ENCODE measurements at places on chromosomes 7 and 10.

GRCh38 chr7:46006723-46007122 is 85.7 kb upstream of the IGFBP3 start:
- no peak for DNase-seq

GRCh38 chr10:110977662-110978061 is 58.3 kb downstream of the SHOC2 start:
- DNase-seq: no peak

DNA sequence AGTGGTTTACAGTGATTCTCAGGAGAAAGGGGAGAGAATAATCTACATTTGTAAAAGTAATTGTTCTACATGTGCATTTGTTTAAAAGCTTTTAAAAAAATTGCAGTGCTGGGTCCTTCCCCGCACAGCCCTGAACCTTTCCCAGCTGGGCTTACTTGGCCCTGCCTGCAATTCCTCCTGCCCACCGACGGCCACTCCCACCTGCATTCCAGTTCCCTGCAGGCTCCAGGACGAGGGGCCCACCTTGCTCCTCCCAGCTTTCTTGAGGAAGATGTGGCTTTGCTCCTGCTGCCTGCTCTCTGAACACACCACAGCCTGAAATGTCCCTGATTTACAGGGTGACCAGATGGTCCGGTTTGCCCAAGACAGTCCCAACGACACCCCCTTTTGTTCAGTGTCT is 222.7 kb downstream of the PRPF18 start:
- DNase-seq: no peak

- DNase-seq: peak; percentile 26
Measured at GRCh38 chr10:78959217-78959923, 109.4 kb upstream of the ZMIZ1 start.

- DNase-seq: no peak
Measured at GRCh38 chr7:107075863-107076574, 31.5 kb downstream of the PRKAR2B start.

- DNase-seq: no peak
Measured at GRCh38 chr7:13851736-13852135, 137.7 kb downstream of the ETV1 start.

- no peak for DNase-seq
Measured at GRCh38 chr10:132547421-132547861, 9.9 kb downstream of the INPP5A start.

- DNase-seq: no peak
Measured at GRCh38 chr10:43863270-43863669, 214.6 kb upstream of the ZNF32 start.

DNA sequence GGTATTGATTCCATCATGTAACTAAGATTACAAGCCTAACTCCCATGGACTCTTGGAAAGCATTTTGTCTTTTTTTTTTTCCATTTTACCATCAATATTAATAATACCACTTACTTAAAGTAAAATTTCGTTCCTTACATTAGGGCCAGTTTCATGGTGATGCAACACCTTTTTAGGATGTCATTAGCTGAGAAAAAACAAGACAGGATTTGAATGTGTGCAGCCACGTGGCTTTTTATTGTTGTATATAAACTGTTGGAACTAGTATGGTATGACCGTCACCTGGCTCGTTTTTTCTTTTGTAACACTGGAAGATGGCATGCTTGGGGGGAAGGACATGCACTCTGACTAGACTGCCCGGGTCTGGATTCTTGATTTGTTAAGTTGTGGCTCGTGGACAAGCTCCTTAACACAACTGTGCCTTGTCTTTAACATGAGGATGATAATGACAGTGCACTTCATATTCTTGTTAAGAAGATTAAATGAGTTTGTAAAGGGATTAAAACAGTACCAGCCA is 42.1 kb downstream of the ARHGAP21 start:
- DNase-seq: no peak

DNA sequence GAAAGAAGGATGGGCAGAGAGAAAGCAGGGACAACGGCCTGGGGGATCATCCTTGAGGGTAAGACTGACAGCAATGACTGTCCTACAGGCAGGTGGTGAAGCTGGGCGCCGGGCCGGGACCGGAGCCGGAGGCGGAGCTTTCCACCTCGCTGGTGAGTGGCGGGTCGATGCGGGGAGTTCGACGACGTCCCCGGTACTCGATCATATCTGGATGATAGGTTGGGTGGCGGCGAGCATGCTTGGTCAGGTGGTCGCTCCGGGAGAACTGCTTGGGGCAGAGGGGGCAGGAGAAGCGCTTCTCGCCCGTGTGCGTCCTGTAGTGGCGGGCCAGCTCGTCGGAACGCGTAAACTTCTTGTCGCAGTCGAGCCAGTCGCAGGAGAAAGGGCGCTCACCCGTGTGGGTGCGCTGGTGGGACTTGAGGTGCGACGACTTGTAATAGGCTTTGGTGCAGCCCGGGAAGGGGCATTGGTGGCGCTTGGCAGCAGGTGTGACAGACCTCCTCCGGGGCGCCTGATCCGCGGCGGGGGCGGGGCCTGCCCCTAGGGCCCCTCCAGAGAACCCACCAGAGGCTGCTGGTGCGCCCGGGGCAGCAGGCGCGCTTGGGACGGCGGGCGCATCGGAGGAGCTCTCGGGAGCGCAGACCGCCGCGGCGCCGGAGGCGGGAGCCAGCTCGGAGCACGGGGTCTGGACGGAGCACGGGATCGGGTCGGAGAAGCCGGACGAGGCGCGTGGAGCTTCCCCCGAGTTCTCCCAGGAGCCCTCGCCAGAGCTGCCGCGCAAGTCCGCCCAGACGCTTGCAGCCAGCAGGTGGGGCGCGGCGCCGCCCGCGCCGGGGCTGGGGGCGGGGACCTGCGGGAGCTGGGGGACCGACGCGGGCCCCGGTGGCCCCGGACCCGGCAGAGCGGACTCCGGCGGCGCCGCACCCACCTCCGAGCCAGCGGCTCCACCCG is 752 bp downstream of the KLF14 start:
- DNase-seq: peak; percentile 29

- DNase-seq: no peak
Measured at GRCh38 chr7:48426966-48427555, 255.8 kb downstream of the ABCA13 start.

DNA sequence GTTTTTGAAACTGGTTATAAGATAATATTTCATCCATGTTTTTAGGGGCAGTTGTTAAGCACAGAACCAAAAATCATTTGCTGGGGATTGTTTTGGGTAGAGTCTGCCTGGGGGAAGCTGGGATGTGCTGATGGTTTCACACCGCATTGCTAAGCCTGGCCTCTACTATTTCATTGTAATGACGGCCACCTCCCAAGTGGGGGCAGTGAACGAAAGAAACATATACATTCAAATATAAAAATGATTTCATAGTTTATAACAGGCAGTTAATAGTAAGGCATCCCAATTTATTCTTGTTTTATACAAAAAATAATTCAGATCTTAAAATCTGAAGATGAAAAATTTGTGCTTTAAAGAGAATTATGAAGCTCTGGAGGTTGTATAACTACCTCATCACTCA is 750.8 kb downstream of the REEP3 start:
- DNase-seq: no peak

DNA sequence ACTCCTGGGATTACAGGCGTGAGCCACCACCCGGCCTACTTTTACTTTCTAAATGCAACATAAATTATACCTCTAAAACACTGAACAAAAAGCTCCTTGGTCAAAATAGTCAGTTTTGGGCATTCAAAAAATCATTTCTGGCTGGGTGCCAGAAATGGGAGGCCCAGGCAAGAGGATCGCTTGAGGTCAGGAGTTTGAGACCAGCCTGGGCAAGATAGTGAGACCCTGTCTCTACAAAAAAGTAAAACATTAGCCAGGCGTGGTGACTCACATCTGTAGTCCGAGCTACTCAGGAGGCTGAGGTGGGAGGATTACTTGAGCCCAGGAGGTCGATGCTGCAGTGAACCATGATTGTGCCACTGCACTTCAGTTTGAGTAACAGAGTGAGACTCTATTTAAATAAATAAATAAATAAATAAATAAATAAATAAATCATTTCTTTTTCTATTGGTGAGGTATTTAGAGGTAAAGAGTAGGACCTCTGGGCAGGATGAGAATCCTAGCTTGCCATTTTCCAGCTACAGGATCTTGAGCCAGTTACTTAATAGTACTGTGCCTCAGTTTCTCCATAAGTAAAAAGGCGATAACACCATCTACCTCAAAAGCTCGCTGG is 87.6 kb downstream of the SKIDA1 start:
- DNase-seq: no peak

- DNase-seq: no peak
Measured at GRCh38 chr7:20797462-20798080, 10.9 kb upstream of the SP8 start.

GRCh38 chr10:72081772-72082590 is 6.4 kb downstream of the SPOCK2 start:
- DNase-seq: no peak

GRCh38 chr10:75877877-75878276 is 446.5 kb downstream of the LRMDA start:
- DNase-seq: no peak

GRCh38 chr10:80172896-80173295 is 32.4 kb downstream of the ANXA11 start:
- peak; percentile 25 for DNase-seq

DNA sequence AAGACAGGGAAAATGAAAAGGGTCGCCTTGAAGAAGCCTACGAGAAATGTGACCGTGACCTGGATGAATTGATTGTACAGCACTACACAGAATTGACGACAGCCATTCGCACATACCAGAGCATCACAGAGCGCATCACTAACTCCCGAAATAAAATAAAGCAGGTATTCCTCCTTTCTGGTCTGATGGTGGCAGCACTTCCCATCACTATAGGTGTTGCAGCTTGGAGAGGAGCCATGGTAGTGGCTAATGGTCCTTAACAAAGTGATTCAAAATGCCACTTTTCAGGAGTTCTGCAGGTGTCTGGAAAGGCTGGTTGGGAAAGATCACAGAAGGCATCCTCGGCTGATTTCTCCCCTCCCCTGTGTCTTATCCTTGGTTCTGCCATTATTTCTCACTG is 22.1 kb downstream of the EXOC4 start:
- no peak for DNase-seq

DNA sequence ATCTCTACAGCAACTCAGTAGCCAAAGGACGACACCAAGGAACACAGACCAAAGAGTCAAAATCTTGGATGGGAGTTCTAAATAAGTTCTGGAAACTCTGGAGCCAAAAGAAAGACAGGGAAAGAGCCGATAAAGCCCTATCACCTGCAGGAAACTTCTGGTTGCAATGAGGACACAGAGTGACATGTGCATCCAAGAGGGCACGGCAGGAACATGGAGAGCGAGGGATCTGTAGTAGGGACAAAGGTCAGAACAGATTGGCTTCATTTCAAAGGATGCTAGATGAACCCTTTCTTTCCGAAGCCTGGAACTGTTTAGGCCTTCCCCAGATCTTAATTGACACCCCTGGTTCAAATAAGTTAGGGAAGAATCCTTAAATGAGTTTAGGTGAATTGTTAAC is 39.5 kb downstream of the CACNA2D1 start:
- DNase-seq: no peak

DNA sequence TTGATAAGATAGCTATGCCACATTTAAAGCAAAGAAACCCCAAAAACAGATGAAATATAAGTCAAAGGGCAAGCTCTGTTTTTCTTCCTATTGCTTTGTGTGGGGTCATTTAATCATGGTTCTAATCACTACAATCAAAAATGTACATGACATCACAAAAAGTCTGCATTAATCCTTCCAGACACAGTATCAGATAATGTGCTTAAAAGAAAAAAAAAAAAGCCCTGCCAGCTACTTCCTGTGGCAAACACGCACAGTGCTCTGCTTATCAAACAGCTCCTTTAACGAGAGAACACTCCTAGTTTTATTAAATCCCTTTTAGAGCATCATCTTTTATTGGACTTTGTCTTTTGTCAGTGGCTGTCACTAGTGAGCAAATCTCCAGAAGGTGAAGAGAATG is 1005.8 kb downstream of the GATA3 start:
- DNase-seq: no peak

GRCh38 chr7:64875258-64875657 is 27.8 kb upstream of the ZNF273 start:
- DNase-seq: no peak

DNA sequence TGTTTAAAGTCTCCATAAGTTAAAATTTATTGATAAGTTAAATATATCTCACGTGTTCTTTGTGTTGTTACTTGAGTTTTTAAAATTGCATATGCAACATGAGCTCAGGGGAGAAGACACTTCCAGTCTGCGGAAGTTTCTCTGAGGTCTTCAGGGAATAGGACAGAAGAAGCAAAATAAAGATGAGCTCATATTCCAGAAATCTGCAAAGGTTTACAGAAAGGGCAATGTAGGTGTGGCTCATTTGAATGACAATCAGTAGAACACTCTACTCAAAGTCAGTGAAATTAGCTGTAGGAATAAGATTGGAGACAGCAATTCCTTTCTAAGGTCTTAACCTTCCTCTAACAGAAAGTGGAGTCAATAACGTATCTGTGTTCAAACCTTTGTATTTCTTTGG is 53.7 kb downstream of the CACNA2D1 start:
- no peak for DNase-seq

DNA sequence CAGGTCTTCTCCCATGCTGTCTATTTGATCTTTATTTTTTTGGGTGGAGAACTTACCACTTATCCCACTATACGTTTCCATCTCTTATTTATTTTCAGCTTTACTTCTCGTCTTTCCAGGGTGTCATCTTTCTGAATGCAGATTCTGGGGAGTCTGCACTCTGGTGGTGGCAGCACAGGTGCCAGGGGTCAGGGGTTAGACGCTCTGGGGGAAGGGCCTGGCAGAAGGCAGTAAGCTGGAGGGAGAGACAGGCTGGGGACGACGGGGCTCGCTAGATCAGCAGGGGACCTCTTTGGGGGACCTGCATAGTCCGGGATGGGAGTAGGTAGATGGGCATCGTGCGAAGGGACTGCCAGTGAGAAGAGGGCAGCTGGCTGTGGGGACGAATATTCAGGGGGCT is 22.3 kb downstream of the CHST12 start:
- DNase-seq: no peak

DNA sequence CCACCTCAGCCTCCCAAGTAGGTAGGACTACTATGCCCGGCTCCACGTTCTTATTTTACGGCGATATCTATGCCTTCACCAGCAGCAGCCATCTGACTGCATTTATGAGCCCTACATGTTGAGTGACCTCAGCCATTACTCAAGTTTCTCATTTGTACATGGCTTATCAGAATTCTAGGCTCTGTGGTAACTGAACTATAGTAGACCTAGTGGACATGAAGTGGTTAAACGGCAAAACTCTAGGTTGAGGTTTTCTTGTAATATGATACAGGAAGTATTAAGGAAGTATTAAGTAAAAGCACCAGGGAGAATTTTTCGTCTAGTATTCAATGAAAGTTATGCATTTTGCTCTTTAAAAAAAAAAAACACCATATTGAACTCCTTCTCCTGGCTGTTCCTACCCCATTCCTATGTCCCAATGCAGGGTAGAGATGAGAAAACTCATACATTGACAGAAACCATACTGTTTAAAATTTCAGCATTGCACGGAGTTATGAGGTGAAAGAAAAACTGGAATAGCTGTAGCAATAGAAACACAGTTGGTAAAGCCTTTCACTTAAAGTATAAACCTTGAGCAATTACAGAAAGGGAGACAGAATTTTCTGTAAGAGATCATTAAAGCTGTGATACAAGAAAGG is 39.8 kb upstream of the EPC1 start:
- DNase-seq: no peak

- DNase-seq: no peak
Measured at GRCh38 chr7:139358541-139359365, 941 bp upstream of the LUC7L2 start.

- no peak for DNase-seq
Measured at GRCh38 chr10:11116361-11116760, 98.7 kb downstream of the CELF2 start.

GRCh38 chr7:19404912-19405329 is 259.7 kb upstream of the FERD3L start:
- no peak for DNase-seq

- no peak for DNase-seq
Measured at GRCh38 chr10:65497837-65498236, 1428.0 kb upstream of the LRRTM3 start.

GRCh38 chr10:23310404-23310803 is 34.2 kb downstream of the C10orf67 start:
- DNase-seq: no peak

Data from left cardiac atrium (tissue), 4 donors.